ENCODE measurements at places on chromosomes 2 and 18. TPM values are rescaled to one million over a fixed set of nuclear protein-coding genes. Genes with fewer than 3 reads are reported as not detected.

DNA sequence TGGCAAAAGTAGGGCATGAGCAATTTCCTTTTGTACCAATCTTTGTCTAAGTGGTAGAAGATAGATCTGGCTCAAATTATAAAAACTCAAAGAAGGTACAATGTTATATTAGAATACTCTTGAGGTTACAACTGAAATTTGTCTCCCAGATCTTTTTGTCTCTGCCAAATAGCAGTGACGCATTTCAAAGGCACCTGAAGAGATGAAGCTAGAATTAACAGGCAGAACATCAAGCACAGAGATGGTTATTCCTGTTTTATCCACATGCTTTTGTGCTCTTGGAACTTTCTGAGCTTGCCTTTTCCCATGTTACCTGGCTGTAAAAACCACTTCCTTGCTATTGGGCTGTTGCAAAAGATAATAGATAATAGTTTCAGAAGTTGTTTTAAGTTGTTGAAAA is 74.3 kb downstream of the GREB1L start:
- no peak overlapping the region for H3K4me3 ChIP-seq
- H3K27ac ChIP-seq, result no peak overlapping the region
- no peak for DNase-seq
- no peaks in the 10 kb centered on the region for H3K36me3 ChIP-seq
- no peaks in the 10 kb centered on the region for H3K27me3 ChIP-seq

Gene G6PC2
- total RNA-seq, result not detected

Gene MTCL1
- 1.5 TPM for total RNA-seq

- DNase-seq, result no peak
- H3K4me3 ChIP-seq, result no peak overlapping the region
- H3K36me3 ChIP-seq, result no peaks in the 10 kb centered on the region
- no peaks in the 10 kb centered on the region for H3K27me3 ChIP-seq
Measured at GRCh38 chr18:59455728-59456276, 96.7 kb upstream of the LMAN1 start.

GRCh38 chr2:36670881-36671595 is 25.5 kb upstream of the VIT start:
- DNase-seq, result no peak
- H3K27ac ChIP-seq, result no peak overlapping the region
- no peak overlapping the region for H3K4me3 ChIP-seq

Gene IL36A
- not detected for total RNA-seq

DNA sequence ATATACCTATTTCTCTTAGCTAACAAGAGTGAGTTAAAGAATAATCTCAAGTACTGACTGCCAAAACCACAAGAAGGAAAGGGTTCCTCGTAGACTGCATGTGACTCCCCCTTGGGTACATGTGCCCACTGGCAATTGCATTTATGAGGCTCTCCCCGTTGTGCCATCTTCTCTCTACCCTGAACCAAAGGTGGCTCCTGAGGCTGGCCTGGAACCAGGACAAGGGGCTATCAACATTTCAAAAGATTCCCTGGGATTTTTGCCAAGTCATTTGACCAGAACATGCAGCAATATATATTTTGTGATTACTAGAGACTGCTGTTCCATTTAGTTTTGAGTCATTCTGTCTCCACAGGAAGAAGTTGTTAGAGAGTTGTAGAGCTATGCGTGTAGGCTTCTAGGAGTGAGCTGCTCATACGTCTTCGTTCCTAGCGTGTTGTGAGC is 45.8 kb downstream of the LAMA3 start:
- no peak for DNase-seq
- H3K36me3 ChIP-seq, result no peaks in the 10 kb centered on the region
- no peaks in the 10 kb centered on the region for H3K4me1 ChIP-seq
- H3K27ac ChIP-seq, result no peak overlapping the region

DNA sequence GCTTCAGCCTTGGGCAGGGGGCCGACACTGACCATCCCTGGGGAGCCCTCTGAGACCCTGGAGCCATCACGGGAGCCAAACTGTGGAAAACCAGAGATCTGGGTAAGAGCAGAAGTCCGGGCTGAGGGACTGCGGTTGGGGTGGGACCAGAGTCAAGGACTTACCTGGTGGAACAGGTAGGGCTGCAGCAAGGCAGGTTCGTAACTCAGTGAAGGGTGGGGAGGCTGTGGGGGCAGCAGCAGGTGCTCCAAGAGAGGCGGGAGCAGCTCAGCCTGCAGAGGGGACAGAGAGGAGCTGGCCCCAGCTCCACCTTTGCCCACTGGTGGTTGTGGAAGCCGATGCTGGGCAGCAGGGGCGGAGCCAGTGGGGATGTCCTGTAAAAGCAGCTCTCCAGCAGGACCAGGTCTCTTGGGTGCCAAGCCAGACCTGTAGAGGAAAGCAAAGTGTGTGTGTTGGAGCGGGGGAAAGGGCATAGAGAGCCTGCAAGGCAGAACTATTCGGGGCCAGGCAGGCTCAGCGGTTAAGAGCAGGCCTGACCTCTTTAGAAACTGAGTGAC is 6.7 kb downstream of the PTPRN start:
- H3K4me3 ChIP-seq, result no peak overlapping the region
- no peaks in the 10 kb centered on the region for H3K27me3 ChIP-seq
- no peaks in the 10 kb centered on the region for H3K36me3 ChIP-seq
- H3K27ac ChIP-seq, result no peak overlapping the region
- DNase-seq, result no peak

Measured in adrenal gland (tissue), 19 donors.